ENCODE measurements at places on chromosomes 13 and 19.

- peak; percentile 80 for DNase-seq
Observed at GRCh38 chr19:1860042-1860775, 3.2 kb downstream of the KLF16 start.

GRCh38 chr13:94550062-94550738 lies 45.8 kb downstream of the TGDS start:
- DNase-seq: no peak

DNA sequence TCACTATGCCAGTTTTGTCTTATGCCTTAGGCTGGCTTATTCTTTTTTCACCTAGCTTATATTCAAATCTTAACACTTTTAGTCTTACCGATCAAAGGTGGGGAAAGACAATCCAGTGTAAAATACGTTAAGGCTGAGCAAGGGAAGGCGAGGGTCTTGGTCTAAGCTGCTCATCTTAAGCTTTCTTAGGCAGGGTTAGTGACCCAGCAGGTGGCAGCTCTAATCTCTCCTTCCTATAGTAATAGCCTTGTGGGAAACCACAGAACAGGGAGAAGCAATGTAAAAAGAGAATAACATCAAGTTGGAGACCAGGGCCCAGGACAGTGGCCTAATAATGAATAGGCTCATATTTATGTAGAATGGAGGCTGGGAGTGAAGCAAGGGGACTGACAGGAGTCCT lies 45.9 kb downstream of the COG3 start:
- DNase-seq: no peak

GRCh38 chr13:28679628-28680027 lies 20.7 kb downstream of the POMP start:
- DNase-seq: peak; percentile 29

DNA sequence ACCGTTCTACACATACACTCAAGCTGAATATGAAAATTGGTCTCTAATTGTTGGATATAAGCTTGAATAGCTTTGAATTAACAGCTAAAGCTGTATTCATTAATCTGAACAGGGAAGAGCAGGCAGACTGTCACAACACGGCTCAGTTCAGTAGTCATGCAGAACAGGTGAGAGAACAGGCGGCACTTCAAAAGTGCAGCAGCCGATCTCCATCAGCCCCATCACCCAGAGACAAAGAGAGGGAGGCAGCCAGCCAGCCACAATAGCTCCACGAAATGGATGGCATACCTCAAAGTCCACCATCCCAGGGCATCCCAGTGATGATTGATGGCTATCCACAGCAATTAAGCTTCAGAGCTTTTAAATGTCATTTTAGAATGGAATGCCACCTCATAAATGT lies 419.2 kb downstream of the OLFM4 start:
- DNase-seq: no peak

DNA sequence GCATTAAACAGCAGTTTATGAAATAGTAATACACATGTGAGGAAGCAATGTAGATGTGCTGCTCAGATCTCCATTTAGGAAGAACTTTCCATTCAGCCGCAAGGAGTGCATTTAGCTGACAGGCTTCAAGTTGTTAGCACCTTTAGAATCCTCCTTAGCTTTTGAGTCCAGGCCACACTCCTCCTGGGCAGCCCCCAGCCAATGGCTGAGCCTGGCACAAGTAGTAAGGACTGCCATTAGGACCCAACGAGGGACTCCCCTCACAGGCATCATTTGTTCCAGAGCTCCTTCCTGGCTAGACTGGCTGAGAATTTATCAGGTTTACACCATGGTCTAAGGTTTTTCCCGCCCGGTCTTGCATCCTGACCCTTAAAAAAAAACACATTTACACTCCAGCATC lies 201.4 kb downstream of the DIAPH3 start:
- DNase-seq: no peak

DNA sequence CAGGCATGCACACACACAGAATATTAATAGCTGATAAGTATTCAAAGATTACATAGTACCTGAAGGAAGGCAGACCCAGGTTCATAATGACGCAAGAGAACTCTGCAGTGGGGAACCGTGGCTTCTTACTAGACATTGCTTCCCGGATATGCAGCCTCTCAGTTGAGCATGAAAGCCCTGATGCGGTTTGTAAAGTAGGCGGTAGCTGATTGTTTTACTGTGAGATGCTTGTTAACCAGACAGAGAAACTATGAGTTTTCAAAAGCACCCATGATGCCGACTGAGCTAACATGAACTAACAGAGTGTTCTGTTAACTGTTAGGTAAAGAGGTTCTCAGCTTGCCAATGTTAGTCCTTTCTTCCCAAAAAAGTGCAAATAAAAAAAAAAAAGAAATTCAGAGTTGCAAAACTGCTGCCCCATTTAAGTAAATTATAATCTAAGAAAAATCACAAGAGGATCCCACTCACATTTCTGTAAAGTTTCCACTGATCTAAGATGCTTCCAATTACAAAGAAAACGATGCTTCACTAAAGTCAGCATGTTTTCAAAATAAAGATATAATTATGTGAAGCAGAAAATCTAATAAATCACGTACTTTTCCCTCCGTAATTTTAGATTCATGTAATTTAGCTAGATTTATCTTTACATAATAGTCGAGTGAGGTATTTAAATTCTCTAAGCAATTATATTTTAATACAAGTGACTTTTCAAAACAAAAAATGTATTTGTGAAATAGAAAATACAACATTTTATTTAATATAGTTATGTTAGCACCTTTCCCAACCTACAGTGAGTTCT lies 2.2 kb downstream of the FLT1 start:
- DNase-seq: no peak

GRCh38 chr13:73616861-73617260 lies 517.3 kb downstream of the KLF12 start:
- DNase-seq: no peak

DNA sequence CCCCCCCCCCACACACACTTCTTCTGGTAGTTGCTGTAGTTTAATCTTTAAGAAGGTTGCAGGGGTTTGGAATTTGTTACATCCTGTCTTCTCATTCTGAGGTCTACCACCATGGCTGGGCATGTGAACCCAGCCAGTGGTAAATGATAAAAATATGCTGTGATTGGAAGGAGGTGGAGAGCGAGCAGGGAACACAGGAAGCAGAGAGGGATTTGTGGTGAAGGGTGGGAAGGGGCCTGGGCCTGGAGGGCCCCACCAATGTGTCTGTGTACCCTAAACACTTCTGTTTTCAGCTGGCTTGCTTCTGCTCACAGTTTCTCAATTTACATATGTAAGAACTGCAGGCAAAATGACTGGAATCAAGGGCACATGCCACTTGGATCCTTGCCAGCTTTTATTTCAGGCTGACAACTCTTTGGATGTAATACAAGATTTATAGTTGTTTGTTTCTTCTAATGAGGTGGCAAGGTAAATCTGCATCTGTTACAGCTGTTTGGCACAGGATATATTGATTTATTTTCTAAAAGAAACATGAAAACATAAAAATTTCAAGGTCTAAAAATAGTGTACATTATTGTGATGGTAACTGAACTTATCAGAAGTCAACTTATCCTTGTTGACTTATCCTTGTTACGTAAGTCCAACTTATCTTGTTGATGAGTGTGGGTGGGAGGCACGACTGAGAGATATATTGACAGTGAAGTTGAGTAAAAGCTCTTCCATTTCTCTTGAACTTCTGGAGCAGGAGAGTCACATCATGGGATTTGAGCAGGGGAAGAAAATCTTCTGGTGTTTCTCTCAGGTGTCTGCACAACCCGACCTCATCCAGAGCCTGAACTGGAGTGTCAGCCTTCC lies 313.2 kb downstream of the SHISA2 start:
- no peak for DNase-seq

- DNase-seq: no peak
Observed at GRCh38 chr13:106602178-106602577, 34.2 kb upstream of the ARGLU1 start.

DNA sequence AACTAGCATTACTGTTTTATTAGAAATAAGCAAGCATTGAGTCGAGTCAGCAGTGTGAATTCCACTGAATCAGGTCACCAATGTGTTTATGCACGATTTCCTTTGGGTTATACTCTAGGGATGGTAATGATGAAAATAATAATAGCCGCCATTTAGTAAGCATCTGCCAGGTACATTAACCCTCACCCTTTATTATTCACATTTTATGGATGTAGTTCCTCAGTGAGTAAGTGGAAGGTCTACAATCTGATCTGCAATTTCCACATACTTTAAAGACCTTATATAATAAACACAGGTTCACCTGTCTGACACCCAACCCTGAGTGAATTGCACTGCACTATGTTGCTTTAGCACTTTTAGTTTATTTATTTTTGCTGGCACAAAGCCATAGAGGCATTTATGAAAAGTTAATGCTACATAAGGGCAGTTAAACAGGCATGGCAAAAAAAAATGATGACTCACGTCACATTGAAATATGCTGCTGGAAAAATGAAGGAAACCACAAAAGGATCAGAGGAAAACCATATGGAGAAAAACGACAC lies 122.4 kb downstream of the TRPC4 start:
- DNase-seq: peak; percentile 19

DNA sequence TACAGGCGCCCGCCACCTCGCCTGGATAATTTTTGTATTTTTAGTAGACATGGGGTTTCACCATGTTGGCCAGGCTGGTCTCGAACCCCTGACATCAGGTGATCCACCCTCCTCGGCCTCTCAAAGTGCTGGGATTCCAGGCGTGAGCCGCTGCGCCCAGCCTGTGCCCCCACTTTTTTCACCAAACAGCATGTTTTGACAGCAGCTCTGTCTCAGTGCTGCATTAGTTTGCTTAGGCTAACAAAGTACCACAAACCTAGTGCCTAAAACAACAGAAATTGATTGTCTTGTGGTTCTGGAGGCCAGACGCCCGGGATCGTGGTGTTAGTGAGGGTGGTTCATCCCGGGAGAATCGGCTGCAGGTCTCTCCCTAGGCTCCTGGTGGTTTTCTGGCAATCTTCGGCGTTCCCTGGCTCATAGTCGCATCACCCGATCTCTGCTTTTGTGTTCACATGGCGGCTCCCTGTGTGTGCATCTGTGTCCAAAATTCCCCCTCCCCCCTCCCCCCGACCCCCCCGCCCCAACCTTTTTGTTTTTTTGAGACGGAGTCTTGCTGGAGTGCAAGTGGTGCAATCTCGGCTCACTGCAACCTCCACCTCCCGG lies 30.0 kb downstream of the MYH14 start:
- DNase-seq: no peak

DNA sequence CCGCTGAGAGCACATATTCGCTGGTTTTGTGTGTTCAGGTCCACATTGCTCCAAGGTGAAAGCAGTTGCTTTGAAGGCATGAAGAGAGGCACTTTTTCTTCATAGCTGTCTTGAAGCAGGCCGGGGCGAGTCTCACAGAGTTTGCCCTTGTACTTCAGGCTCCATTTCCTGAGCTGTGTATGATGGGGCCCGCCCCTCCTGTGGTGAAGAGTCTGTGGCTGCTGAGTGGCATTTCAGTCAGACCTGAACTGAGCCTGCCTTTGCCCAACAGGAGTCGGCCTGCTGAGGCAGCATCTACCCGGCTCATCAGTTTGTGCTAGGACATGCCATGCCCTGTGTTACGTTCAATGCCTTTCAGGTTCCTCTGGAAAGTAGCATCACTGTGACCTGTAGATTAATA lies 44.4 kb upstream of the C1QTNF9 start:
- no peak for DNase-seq

GRCh38 chr19:7159105-7159933 lies 89.8 kb downstream of the ZNF557 start:
- DNase-seq: peak; percentile 88

- no peak for DNase-seq
Observed at GRCh38 chr19:56170261-56170660, 5.5 kb upstream of the GALP start.

- no peak for DNase-seq
Observed at GRCh38 chr13:31321457-31321856, 121.7 kb downstream of the B3GLCT start.
